NCI-H460 (cell line): ENCODE measurements at places on chromosomes 16 and 17. TPM values are rescaled to one million over a fixed set of nuclear protein-coding genes. Genes with fewer than 3 reads are reported as not detected.

- DNase-seq: no peak
Measured at GRCh38 chr16:59336136-59336695, 602.1 kb upstream of the GOT2 start.

DNA sequence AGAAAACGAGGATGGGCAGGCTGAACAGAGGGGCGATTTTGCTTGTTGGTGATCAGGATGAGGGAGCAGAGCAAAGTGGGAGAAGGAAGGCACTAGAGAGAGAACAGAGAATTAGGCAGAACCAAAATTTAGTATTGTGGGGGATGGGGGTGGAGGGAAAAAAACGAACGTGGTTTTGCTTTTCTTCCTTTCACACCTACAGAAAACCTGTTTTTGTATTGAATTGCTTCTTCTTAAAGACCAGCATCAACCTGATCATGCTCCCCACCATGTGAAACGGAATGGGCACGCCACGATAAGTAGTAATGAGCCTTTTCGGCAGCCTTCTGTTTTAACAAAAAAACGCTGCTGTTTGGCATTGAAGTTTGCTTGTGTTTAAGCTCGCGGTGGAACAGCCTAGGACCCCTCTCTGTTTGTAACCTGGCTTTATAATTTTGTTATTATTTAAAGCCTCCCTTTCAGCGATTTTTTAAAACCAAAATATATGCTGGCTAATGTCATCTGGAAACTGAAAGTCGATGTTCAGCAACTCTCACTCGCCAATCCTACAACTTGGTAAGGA lies 36.8 kb downstream of the ERCC4 start:
- DNase-seq: no peak

DNA sequence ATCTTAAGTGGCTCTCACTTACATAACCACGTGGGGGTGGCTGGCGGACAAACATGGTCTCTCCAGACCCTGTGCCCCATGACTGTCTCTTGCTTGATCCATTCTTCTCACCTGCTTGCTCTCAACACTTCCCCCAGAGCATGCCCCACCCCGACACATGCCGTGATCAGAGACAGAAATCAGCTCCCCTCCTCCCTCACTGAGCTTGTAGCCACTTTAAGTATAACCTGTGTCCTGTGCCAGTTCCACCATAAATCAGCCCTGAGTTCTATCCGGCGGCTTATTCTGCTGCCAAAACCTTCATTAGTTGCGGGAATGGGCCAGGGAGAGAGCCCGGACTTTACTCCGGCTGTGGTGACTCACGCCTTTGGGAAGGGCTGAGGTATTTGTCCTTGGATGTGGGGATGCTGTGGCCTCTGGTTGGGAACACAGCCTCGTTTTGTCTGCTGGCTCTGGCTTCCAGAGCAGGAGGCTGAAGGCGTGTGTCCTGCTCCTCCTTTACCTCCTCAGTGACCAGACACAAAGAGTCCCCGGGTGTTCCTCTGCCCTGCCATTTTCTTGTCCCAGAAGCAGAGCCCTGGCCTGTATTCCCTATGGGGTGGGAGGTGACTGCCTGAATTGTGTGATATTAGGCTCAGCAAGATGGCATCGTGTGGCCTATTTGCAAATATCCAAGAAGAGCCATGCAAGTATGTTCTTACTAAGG lies 21.1 kb downstream of the ANKRD40 start:
- no peak for DNase-seq

- DNase-seq: no peak
Measured at GRCh38 chr16:49822649-49823370, 33.1 kb downstream of the ZNF423 start.

- no peak for DNase-seq
Measured at GRCh38 chr17:3870871-3871306, 22.0 kb downstream of the CAMKK1 start.

- no peak for DNase-seq
Measured at GRCh38 chr16:70432356-70432722, 6.6 kb downstream of the ST3GAL2 start.

DNA sequence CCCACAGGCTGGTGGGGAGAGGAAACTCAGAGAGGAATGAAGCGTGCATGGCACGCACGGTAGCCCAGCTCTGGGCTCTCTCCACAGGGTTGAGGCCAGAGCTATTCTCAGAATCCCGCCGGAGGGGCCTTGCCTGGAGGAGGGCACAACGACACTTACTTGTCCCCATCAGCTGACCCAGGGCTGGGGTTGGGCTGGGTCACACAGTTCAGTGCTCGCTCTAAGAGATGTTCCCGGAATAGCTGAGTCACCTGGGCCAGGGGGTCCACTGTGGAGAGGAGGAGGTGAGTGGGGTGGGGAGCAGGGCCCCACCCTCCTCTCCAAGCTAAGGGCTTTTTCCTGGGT lies 21.8 kb downstream of the SREBF1 start:
- DNase-seq: no peak

The PABPN1L gene
- total RNA-seq: 0.43 TPM in 1 of 2 replicates, not detected in the other

The CDRT15L2 gene
- not detected in 2 replicates for total RNA-seq
